ENCODE measurements at places on chromosomes 2 and 18.
A peak's percentile ranks its signal among the peaks of the same experiment; 100 is the strongest.

GRCh38 chr2:3651691-3652648 lies 6.0 kb upstream of the ALLC start:
- DNase-seq = peak; percentile 60

DNA sequence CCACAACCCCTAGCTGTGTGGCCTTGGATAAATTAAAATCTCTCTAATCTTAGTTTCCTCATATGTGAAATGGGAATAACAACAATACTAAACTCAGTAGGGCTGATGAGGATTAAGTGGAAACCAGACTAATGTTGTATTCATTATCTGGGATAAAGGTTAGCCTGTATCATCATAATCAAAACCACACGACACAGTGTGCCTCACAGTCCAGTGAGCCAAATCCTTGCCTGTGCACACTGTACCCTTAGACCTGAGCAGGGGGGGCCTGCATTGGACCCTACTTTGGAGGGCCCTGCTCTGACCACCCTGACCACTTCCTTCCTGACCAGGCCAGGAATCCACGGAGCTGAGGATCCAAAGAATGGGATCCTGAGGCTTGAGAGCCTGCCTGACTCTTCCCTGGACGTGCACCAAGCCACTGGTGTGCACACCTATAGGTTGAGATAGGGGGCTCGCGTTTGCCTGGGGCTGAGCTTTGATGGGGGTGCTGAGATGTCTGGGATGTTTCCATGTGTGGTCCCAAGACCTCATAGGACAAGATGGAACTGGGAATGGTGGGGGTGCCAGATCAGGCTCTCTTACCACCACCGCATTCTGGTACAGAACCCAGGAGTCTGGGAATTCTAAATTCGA lies 69.7 kb downstream of the TGOLN2 start:
- DNase-seq = no peak

DNA sequence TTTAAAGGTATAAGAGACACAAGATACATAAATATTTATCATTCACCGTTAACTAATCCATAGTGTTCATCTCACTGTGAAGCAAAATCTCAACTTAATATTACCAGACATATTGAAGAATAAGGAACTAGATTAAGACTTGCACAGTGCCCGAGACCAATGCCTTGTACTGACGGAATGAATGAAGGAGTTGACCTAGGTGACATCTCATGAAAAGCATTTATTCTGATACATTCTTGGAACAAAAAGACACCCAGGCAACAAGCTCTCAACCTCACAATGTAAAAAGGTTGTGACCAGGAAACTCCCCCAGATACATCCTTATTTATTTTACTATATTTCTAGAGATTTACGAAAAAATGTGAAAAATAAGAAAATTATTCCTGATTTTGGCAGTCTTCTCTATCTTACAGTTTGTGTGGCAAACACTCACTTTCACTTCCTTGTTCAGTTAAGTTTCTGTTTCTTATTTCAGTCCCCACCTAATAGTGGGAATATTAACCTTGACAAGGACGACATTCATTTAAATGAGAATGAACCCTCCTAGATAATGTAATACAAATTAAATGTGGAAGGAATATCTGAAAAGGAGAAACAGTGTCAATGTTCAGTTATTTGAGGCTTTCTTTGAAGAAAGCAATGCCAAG lies 28.4 kb downstream of the M1AP start:
- peak; percentile 26 for DNase-seq

- no peak for DNase-seq
Measured at GRCh38 chr2:53476834-53477233, 290.8 kb upstream of the CHAC2 start.

DNA sequence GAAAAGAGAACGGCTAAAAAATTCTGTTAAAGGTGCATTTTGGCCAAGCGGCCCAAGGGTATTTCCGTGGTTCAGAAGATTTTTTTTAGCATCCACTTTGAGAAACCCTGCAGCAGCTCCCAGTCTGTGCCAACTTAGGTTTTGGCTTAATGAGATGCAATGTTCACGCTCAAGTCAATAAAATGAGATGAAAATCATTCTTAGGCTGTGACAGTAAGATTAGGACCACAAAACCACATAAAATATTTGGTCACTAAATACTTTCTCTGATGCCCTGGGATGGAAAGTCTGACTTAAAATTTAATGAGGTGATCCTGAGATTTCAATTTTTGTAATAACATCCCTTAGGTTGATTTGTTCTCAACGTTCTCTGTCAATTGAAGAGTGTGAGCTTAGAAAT lies 74.2 kb upstream of the FHL2 start:
- no peak for DNase-seq

- no peak for DNase-seq
Measured at GRCh38 chr2:43328832-43329231, 102.4 kb upstream of the ZFP36L2 start.

- DNase-seq = no peak
Measured at GRCh38 chr2:157191186-157191585, 66.3 kb upstream of the GALNT5 start.

DNA sequence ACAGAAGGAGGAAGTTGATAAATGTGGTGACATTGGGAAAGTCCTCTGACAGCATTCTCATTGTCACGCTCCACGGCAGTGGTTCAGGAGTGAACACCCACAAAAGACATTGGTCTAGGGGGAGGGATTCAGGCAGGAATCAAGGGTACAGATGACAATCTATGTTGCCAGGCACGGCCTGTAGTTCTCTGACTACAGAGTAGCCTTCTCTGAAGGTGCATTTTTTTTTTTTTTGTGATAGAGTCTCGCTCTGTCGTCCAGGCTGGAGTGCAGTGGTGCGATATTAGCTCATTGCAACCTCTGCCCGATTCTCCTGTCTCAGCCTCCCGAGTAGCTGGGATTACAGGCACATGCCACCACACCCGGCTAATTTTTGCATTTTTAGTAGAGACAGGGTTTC lies 7.4 kb upstream of the MOB1A start:
- DNase-seq = peak; percentile 98
